ENCODE measurements at places on chromosomes 13 and 19. TPM values are rescaled to one million over a fixed set of nuclear protein-coding genes. Genes with fewer than 3 reads are reported as not detected.

DNA sequence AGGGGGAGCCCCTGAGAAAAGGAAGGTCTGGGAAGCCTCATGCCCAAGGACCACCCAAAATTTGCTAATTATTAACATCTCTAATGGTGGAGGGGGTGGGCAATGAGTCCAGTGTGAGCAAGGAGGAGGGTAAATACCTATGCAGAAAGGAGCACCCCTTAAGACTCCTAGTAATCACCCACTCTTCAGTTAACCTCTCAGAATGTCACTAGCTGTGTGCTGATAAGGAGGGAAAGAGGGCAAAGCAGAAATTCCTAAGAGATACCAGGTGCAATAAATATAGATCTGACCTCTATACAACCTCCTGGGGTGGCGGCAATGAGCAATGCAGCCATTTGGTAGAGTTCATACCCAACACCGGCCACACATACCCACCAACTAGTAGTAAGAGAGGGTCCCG lies 12.7 kb upstream of the DPY19L3 start:
- no peak for DNase-seq

- no peak for DNase-seq
Measured at GRCh38 chr13:59978862-59979261, 184.9 kb downstream of the DIAPH3 start.

DNA sequence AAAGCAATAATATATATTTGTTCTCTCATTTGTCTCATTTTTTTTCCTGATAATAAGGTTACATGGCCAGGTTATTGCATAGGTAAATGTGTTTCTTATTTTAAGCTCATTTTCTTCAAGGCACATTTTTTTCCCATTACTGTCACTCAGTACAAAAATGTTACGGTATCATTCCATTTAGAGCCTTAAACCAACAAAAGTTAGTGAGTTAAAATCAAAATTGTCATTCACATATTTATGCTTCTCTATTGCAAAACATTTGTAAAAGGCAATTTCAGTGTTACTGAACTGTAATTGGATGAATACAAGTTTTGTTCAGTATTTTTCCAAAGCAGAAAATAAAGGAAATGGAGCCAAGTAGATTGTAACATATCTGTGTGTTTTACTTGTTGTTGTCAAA lies 117.6 kb upstream of the MAB21L1 start:
- DNase-seq = no peak

DNA sequence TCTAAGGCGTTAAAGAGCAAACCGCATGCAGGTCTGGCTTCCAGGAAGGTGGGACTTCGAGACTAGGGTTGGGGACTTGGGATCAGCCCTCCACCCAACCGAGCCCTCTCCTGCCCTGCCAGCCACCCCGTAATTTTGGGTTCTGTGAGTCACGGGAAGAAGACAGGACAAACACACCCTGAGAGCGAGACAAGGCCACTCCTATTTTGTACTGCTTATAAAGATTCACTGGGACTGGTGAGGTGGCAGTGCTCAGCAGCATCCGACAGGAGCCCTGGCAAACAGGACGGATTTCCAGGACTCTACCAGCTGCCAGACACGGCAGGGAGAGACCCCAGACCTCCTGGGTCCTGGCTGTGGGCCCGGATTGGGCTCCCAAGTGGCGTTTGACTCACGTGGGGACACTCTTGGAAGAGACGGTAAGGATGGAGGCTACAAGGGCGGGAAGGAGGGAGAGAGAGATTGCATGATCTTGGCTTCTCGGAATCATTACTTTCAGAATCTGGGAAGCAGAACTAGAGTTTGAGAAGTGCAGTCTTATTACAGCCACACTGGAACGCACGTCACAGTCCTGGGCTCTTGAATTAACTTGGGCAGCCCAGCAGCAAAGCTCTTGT lies at the start of gene C5AR2:
Gene C5AR2, plus strand, starts transcription at position 245 of the 617 bp plus-strand sequence. CDS start 8,625 bp downstream, outside the sequence.
- no peak for DNase-seq

- no peak for DNase-seq
Measured at GRCh38 chr13:101875717-101876393, 423.4 kb downstream of the ITGBL1 start.

DNA sequence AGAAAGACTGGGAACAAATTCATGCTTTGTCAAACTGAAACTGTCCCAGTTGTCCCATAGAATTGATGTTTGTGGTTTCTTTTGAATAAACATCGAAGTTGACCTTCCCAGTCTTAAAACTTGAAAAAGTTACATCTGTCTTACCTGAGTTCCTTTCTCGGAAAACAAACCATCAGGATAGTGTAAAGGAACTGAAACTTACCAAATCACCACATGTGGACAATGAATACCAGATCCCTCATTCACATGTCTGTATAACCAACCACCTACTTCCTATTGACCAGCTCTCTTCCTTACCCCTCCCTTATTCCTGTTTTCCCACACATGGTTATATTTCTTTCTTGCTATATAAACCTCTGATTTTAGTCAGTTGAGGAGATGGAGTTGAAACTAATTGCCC lies 791.7 kb upstream of the PCDH20 start:
- DNase-seq = no peak

The PSG5 gene
- not detected for total RNA-seq

GRCh38 chr19:17908244-17908643 lies 24.6 kb upstream of the CCDC124 start:
- no peak for DNase-seq

The ZNF221 gene
- total RNA-seq = 4.3 TPM

The FSTL3 gene
- total RNA-seq = 24.6 TPM

The SPRED3 gene
- 0.10 TPM for total RNA-seq

The SMIM7 gene
- 32.5 TPM for total RNA-seq

GRCh38 chr13:32415019-32415418 lies 12.9 kb downstream of the N4BP2L1 start:
- no peak for DNase-seq

The NCR1 gene
- total RNA-seq = 0.27 TPM

The KCNC3 gene
- total RNA-seq = 2.5 TPM

DNA sequence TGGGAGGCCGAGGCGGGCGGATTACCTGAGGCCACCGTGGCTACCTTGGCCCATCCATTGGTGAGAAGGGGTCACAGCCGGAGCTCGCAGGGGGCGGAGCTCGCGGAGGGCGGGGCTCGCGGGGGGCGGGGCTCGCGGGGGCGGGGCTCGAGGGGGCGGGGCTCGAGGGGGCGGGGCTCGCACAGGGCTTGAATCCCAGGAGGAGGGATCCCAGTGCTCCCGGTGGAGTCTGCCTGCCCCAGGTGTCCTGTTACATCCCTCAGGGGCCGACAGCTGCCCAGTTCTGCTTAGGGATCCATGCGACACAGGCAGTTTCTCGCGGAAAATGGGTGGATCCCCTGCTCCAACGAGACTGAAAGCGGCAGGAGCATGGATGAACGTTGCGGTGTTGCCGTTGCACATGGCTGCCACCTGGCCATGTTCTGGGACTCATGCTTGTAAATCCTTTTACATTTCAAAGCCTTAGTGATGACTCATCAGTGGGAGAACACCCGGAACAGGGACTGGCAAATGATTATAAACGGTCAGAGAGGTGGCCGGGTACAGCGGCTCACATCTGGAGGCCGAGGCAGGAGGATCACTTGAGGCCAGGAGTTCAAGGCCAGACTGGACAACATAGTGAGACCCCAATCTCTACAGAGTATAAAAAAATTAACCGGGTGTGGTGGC lies 25.1 kb downstream of the TMPRSS9 start:
- no peak for DNase-seq

All from left ventricle myocardium superior (tissue), 1 donor.